ENCODE measurements at places on chromosomes 5 and 9. TPM values are rescaled to one million over a fixed set of nuclear protein-coding genes. Genes with fewer than 3 reads are reported as not detected.

DNA sequence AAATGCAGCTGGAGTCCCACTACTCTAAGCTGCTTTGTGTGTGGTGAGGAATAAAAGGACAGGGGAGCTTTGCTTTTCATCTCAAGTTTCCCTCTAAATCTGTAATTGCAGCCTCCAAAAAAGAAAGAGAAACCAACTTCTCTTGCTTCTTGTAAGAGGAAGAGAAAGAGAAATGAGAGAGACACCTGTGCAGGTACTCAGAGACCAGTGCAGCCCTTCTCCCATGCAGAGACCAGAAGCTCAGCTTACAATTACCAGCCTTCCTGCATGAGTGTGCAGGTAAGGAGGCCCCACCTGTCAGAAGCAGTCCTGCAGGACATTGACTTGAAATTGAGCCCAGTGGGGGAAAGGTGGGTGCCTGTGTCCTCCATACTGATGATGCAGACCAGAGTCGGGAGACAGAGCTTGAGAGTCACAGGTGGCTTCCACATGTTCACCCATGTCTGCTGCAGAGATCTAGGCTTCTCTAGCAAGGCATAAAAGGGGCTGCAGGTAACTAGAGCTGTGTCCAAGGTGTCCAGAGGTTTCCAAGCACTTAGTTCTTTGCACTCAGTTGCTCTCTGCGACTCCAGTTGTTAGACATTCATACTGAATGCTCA lies 15.3 kb upstream of the MED10 start:
- H3K36me3 ChIP-seq, result no peaks in the 10 kb centered on the region
- no peak overlapping the region for H3K4me3 ChIP-seq
- no peak for DNase-seq
- H3K4me1 ChIP-seq, result no peaks in the 10 kb centered on the region
- H3K27ac ChIP-seq, result no peak overlapping the region

The NCBP1 gene
- 40.2 TPM for total RNA-seq

GRCh38 chr5:119333421-119333851 lies 22.4 kb upstream of the TNFAIP8 start:
- no peaks in the 10 kb centered on the region for H3K27me3 ChIP-seq
- no peaks in the 10 kb centered on the region for H3K36me3 ChIP-seq
- no peak for DNase-seq
- H3K4me3 ChIP-seq, result no peak overlapping the region
- H3K27ac ChIP-seq, result no peak overlapping the region

- H3K4me1 ChIP-seq, result no peaks in the 10 kb centered on the region
- DNase-seq, result no peak
- H3K4me3 ChIP-seq, result no peak overlapping the region
- H3K27me3 ChIP-seq, result peaks cover 15% of the 10 kb centered on the region
These were observed 56.9 kb upstream of the PIP5K1B start for GRCh38 chr9:68648164-68648563.

DNA sequence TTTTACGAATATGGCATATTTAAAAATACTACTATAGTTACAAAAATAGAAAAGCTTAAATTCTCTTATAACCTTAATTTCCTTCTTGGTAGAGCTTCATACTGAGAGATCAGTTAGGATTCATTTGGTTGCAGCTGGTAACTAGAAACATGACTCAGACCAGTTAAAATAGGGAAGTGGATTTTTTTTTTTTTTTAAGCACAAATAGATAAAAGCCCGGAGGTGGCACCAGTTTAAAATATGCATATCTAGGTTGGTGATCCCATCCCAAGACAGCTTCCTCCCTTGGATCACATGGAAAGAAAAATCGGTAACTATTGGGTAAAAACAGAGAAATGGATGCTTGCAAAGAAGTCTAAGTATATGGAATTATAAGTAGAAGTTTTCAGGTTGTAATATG lies 1634.3 kb downstream of the MAT2B start:
- H3K4me3 ChIP-seq, result no peak overlapping the region
- no peak overlapping the region for H3K27ac ChIP-seq
- H3K27me3 ChIP-seq, result no peaks in the 10 kb centered on the region
- H3K36me3 ChIP-seq, result no peaks in the 10 kb centered on the region

The GHR gene
- total RNA-seq, result not detected

The TRPM3 gene
- total RNA-seq, result not detected

- H3K4me1 ChIP-seq, result no peaks in the 10 kb centered on the region
- no peak for DNase-seq
- peaks cover 10% of the 10 kb centered on the region for H3K27me3 ChIP-seq
- no peak overlapping the region for H3K4me3 ChIP-seq
- H3K27ac ChIP-seq, result no peak overlapping the region
- no peaks in the 10 kb centered on the region for H3K36me3 ChIP-seq
These were observed 389.1 kb upstream of the WWC1 start for GRCh38 chr5:167902298-167902697.

DNA sequence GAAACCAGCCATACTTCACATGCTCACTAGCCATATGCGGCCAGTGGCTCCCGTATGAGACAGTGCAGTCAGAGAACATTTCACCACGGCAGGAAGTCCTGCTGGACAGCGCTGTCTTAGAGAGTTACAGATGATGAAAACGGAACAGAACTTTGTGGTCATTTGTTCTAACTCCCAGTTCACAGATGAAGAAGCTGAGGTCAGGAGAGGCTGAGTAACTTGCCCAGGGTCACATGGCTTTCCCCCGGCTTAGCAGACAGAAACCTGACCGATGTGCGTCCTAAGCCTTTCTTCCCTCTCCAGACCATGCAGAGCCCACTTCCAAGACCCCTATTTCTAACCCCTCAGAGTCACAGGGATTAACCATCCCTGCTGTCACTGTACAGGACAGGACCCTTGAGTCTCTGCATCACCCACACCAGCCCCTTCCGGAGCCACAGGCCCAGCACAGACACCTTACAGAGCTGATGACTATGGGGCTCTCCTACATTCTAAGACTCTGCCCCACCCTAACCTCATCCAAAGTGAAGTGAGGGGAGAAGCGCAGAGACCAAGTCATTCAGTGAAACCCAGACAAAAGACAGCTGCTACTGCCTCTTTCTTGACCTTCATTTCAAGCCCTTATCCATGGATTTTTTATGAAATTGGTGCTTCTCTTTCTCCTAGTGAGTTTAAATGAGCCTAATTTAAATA lies 86.9 kb downstream of the PTPN3 start:
- H3K4me3 ChIP-seq, result no peak overlapping the region
- no peak overlapping the region for H3K27ac ChIP-seq
- H3K4me1 ChIP-seq, result no peaks in the 10 kb centered on the region
- H3K27me3 ChIP-seq, result no peaks in the 10 kb centered on the region

- H3K36me3 ChIP-seq, result no peaks in the 10 kb centered on the region
- H3K4me1 ChIP-seq, result no peaks in the 10 kb centered on the region
- no peaks in the 10 kb centered on the region for H3K27me3 ChIP-seq
- H3K27ac ChIP-seq, result no peak overlapping the region
- no peak for DNase-seq
These were observed 33.9 kb downstream of the TAS2R1 start for GRCh38 chr5:9596171-9596780.

DNA sequence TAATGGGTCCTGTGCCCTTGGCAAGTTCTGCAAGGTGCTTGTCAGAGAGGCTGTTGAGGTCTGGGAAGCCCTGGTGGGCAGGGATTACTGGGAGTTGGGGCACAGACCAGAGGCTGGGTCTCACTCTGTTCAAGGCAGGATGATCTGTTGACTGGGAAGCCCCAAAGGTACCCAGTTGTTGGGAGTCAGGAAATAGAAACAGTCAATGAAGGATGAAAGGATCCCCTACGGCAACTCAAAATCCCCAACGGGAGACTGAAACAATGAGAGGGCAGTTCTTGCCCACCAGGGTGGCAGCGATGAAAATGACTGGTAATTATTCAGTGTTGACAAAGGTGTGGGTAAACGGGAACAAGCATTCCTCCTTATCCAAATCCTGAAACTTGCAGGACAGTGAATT lies 31.2 kb downstream of the BNIP1 start:
- no peak overlapping the region for H3K4me3 ChIP-seq
- no peak for DNase-seq
- 0 out of 2 replicates have a peak, but pooled peaks cover 7% of the 10 kb centered on the region for H3K4me1 ChIP-seq

DNA sequence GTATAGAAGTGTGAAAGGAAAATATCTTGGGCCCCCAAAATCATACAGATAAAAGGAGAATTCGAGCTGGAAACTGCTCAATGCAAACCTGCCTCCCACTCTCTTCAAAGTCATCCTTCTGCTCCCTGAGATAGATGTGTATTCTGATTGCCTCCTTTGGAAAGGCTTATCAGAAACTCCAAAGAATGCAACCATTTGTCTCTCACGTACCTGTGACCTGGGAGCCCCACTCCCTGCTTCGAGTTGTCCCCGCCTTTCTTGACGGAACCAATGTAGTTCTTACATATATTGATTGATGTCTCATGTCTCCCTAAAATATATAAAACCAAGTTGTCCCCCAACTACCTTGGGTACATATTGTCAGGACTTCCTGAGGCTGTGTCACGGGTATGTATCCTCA lies 163.8 kb downstream of the DIRAS2 start:
- H3K4me3 ChIP-seq, result no peak overlapping the region
- no peak for DNase-seq
- no peaks in the 10 kb centered on the region for H3K4me1 ChIP-seq
- no peak overlapping the region for H3K27ac ChIP-seq

DNA sequence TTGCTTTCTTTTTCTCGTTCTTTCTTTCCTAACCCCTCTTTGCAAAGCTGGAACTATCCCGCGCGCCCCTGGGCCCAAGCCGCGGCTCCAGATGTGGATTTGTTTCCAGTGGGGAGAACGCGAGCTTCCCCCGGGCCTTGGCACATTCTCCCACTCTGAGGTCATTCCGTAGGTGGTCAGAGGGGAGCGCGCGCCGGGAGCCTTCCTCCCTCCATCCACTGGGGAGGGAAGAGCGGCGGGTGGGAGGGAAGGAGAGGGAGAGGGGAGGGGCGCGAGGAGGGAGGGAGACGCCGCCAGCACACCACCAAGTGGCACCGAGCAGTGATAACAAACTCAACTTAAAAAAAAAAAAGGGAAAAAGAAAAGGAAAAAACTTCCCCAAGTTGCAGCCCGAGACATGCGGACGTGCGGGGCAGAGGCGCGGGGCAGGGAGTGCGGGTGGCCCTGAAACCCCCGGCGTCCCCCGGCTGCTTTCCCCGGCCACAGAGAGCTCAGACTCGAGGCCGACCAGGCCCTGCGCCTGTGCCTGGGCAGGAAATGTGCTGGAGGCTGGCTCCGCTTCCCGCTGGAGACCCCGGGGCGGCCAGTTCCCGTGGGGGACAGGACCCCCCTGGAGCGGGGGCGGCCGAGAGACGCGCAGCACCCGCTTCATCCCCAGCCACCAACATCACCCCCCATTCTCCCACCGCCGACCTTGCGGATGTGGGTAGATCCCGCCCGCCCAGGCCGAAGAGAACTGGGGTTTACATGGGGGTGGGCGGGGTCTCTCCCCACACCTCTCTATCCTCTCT lies 3.1 kb downstream of the IER5L start:
- peaks cover 12% of the 10 kb centered on the region for H3K27me3 ChIP-seq
- H3K36me3 ChIP-seq, result no peaks in the 10 kb centered on the region
- DNase-seq, result peak; percentile 57
- peak overlapping the region; percentile 82 for H3K27ac ChIP-seq

DNA sequence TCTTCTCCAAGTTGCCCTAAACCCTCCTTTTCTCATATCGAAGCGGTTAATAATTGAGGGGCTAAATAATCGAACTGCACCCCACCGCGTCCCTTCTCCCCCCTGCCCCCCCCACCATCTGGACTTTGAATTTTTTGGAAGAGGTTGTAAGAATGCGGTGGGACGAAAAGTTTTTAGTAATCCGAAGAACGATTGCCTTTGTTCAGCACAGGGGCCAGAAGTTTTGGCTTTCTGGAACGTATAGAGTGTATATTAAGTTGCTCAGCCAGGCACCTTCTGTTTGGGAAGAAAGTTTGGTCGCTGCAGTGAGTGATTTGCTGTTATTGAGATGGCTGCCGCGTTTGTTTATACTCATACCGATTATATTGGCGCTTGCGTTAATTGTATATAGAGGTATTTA lies 518 bp downstream of the ERBIN start:
- no peaks in the 10 kb centered on the region for H3K36me3 ChIP-seq
- peak overlapping the region; percentile 92 for H3K4me3 ChIP-seq
- peak overlapping the region; percentile 98 for H3K27ac ChIP-seq
- no peak for DNase-seq
- H3K27me3 ChIP-seq, result no peaks in the 10 kb centered on the region
- peaks cover 48% of the 10 kb centered on the region for H3K4me1 ChIP-seq

DNA sequence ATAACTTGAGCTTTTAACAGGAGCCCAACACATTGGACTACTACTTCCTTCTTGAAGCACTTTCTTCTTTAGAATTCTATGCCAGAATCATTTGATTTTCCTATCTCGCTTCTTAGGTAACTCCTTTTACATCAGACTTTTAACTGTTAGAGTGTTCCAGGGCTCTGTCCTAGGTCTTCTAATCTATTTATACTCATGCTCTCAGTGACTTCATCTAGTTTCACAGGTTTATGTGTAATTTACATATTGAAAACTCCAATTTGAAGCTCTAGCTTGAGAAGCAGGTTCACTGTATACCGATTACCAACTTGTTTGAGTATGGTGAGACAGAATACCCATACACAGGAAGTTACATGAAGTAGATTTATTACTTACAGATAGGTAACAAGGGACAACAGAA lies 11.3 kb downstream of the SHOC1 start:
- no peaks in the 10 kb centered on the region for H3K27me3 ChIP-seq
- H3K4me3 ChIP-seq, result no peak overlapping the region
- DNase-seq, result no peak
- H3K4me1 ChIP-seq, result no peaks in the 10 kb centered on the region

- no peak for DNase-seq
- peak overlapping the region; percentile 99 for H3K4me3 ChIP-seq
- H3K27ac ChIP-seq, result peak overlapping the region; percentile 76
- peaks cover 36% of the 10 kb centered on the region for H3K4me1 ChIP-seq
These were observed 661 bp downstream of the PDCL start for GRCh38 chr9:122827761-122828093.

GRCh38 chr5:79561525-79561893 lies 47.6 kb upstream of the HOMER1 start:
- DNase-seq, result no peak
- no peaks in the 10 kb centered on the region for H3K27me3 ChIP-seq
- H3K36me3 ChIP-seq, result no peaks in the 10 kb centered on the region

DNA sequence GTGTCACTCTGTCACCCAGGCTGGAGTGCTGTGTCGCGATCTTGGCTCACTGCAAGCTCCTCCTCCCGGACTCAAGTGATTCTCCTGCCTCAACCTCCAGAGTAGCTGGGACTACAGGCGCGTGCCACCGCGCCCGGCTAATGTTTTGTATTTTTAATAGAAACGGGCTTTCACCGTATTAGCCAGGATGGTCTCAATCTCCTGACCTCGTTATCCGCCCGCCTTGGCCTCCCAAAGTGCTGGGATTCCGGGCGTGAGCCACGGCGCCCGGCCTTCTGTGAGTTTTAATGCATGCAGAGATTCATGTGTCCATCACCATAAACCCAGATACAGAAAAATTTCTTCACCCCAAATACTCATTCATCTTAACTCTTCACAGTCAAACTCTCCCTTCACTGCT lies 1046.7 kb downstream of the CDH9 start:
- H3K36me3 ChIP-seq, result no peaks in the 10 kb centered on the region
- H3K27me3 ChIP-seq, result no peaks in the 10 kb centered on the region
- no peak overlapping the region for H3K27ac ChIP-seq
- no peaks in the 10 kb centered on the region for H3K4me1 ChIP-seq
- DNase-seq, result no peak

- H3K36me3 ChIP-seq, result no peaks in the 10 kb centered on the region
- H3K4me3 ChIP-seq, result no peak overlapping the region
- H3K27me3 ChIP-seq, result no peaks in the 10 kb centered on the region
- no peak overlapping the region for H3K27ac ChIP-seq
These were observed 255.5 kb downstream of the TRIM32 start for GRCh38 chr9:116942593-116943061.

- no peak overlapping the region for H3K27ac ChIP-seq
- no peaks in the 10 kb centered on the region for H3K36me3 ChIP-seq
- DNase-seq, result no peak
- H3K4me3 ChIP-seq, result no peak overlapping the region
- no peaks in the 10 kb centered on the region for H3K4me1 ChIP-seq
- no peaks in the 10 kb centered on the region for H3K27me3 ChIP-seq
These were observed 395.7 kb downstream of the CDK5RAP2 start for GRCh38 chr9:120184266-120184665.
